ENCODE measurements at places on chromosomes 12 and 14. TPM values are rescaled to one million over a fixed set of nuclear protein-coding genes. Genes with fewer than 3 reads are reported as not detected.

CNTN1 gene
- 0.27 TPM for total RNA-seq

- no peak for DNase-seq
Measured at GRCh38 chr14:30621354-30621939, 672 bp upstream of the SCFD1 start.

DNA sequence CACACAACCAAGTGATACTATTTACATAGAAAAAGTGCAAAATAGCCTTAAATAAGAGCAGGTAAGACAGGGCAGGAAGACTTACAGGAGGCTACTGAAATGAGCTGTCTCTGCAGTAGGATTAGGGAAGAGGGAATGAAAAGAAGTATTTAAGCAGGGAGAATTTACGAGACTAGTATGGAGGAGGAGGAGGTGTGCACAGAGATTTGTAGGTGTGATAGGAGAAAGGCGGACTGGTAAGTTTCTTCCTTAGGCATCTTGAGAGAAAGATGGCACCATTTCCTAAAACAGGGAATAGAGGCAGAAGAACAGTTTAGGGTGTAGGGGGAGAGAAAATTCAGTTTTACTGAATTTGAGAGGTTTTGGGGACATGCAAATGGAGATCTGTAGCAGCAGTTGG is 25.7 kb downstream of the DIP2B start:
- no peak for DNase-seq

DNA sequence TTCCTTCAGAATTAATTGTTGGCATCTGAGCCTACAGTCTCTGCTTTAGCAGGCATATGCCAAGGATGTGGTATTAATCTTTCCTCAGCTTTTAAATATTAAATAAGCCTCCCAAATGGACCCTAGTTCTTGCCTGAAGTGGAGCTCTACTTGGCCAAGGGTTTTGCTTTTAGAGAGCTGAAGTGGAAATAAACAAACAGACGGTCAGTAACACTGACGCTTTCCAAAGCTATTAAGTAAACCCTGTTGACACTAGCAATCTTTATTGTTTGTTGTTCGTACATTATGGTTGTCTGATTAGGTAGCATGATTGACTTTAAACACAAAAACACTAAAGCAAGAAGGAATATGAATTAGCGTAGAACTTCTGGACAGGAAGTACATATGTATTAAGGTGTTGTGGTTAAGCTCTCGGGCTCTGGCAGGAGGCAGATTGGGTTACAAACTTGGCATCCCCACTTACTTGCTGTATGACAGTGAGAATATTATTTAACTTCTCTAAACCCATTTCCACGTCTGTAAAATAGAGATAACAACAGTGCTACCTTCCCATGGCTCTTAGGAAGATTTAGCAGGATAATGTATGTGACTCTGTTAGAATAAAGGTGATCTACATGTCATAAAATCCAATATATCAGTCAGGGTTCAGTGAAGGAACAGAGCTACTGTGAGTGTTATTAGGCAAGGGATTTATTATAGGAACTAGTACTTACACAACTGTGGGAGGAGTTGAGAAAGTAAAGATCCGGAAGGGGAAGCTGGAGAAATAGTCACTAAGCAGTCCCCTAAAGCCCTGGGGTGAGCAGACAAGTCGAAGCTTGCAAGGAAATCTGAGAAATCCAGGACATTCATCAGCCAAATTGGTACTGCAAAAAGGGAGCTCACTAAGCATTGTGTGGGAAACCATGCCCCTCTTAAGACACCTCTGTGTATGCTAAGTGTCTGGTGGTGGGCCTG is 92.2 kb upstream of the ATF7IP start:
- DNase-seq: no peak

GRCh38 chr14:69044296-69044695 is 65.2 kb upstream of the ACTN1 start:
- no peak for DNase-seq

- DNase-seq: no peak
Measured at GRCh38 chr12:94372461-94372860, 87.2 kb downstream of the CEP83 start.

DNA sequence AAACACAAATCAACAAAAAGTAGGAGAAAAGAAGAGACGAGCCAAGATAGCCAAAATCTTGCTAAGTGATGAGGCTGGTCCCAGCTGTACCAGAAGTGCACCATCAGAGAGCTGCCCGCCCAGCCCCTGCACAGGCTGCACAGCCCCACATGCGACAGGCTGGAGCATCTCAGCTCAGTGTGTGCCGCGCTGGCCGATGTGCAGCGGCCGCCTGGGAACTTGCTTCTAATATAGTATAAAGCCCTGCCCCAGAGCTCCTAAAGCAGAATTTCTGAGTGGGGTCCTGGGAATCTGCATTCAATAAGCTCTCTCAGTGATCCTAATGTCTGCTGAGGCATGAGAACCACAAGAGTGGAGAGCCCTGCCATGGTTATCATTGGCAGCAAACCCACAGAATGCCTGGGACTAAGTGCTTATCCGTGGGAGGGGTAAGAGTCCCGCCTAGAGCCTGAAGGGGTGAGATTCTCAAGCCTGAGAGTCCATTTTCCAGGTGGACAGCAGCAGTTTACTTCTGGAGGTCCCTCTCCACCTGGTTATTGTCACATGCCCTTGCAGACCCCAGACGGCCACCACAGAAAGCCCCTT is 171.6 kb downstream of the DPF3 start:
- DNase-seq: no peak

HOXC11 gene
- 0.96 TPM for total RNA-seq

GRCh38 chr12:64521833-64522232 is 69.9 kb downstream of the TBK1 start:
- DNase-seq: no peak

MIPOL1 gene
- total RNA-seq: 7.1 TPM

NXPH4 gene
- total RNA-seq: 5.9 TPM
